ENCODE measurements at places on chromosomes 2 and 18.

- DNase-seq: no peak
These were observed 292.9 kb upstream of the CCDC68 start for GRCh38 chr18:55252053-55252675.

- DNase-seq: no peak
These were observed 147.0 kb downstream of the ANTXR1 start for GRCh38 chr2:69159986-69160385.

DNA sequence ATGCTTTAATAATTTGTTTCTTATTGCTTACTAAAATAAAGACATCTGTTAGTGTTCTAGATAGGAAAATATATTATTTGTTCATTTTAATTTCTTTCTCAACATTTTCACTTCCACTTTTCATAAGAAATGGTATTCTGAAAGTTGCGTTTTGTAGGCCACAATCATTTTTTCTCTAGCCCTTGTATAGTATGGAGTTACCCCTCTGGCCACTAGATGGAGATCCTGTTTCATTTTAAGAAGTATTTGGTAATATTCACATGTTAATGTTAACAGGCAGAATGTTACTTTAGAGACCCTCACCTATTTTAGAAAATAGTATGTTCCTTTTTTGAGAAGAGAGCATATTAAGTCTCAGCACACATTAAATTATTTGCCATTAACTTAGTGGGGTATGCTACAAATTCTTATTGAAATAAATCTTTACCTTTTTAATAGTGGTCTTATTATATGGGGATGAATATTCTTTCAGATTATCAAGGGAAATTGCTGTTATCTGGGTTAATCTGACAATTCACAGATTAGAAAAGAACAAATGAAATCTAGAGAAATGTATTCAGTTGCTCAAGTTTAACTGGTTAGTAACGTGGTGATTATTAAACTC, 73.9 kb upstream of the TTC27 start:
- DNase-seq: no peak

DNA sequence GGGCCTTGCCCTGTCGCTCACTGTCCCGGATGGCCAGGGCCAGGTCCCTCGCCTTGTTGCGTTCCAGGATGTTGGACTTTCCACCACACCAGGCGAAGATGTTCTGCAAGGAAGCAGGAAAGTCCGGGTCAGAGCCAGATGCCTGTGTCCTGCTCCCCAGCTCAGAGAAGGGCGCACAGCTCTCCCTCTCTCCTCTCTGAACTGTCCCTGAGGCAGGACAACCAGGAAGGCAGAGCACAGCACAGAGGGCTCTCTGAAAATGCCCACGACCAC, 11.0 kb downstream of the CAPG start:
- no peak for DNase-seq

DNA sequence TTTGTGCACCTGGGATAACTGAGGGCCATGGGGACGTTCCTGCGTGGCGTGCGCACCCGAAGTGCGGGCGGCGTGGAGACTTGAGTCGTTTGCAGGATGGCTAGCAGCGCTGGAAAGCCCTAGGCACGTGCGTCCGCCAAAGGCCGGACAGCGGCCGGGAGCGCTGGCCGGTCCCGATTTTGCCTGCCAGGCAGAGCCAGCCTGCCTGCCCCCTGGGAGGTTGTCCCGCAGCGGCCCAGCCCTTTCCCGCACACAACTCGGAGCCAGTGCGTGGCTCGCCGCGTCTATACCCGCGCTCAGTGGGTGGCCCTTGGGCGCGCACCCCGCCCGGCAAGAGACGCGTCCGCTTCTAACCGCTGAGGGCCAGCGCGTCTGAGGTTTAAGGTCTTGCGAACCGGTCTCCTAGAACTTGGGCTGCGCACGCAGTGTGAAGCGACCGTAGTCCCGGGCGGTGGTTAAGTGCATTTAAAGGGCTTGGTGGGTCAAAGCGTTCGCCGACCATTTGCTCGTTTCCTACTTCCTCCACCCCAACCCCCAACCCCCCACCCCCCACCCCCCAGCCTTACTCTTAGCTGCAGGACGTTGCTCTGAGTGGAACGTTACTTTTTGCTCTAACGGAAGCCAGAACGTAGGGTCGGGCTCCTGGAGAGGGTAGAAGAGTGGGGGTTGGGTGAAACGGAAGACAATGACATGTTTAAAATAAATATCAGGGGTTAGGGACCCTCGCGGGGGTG, 627 bp downstream of the CDCA7 start:
- peak; percentile 4 for DNase-seq

GRCh38 chr2:100182494-100183361, 40.3 kb upstream of the AFF3 start:
- no peak for DNase-seq
